ENCODE measurements at places on chromosomes 13 and 19.

DNA sequence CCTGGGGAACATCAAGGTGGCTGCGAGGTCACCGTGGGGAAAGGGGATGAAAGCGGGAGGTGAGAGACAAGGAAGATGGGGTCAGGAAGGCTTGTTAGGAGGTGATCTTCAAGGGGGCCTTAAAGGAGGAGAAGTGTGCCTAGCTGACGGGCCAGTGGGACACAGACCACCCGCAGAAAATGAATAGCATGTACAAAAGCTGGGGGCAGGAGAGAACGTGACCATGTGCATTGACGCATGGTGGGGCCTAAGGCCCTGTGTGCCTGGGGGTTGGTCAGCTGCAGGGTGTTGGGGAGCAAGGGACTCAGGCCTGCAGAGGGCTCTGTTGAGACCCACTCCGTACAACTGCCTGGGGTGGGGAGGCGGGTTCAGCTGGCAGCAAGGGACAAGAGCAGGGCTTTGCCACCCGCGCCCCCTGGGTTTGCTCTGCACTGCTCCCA is 5.9 kb downstream of the RAB8A start:
- no peak for DNase-seq

- DNase-seq: no peak
Measured at GRCh38 chr19:33706631-33707030, 84.9 kb downstream of the CHST8 start.

- DNase-seq: no peak
Measured at GRCh38 chr13:97257800-97258799, 36.0 kb downstream of the MBNL2 start.

DNA sequence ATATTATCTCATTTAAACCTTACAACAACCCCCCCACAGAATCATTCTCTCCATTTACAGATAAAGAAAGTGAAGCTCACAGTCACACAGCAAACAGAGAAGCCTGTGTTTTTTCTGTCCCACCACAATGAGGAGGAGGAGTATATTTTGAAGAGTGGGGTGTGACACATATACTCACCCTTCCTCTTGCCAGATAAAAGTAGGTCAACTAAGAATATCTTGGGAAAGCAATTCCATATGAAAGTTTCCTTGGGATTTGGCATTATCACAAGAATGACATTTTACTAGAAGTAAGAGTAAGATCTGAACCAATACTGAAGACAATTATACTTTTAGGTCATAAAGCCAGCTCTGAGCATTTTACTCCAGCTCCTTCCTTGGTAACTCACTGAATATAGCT is 287.5 kb upstream of the HTR2A start:
- DNase-seq: no peak

DNA sequence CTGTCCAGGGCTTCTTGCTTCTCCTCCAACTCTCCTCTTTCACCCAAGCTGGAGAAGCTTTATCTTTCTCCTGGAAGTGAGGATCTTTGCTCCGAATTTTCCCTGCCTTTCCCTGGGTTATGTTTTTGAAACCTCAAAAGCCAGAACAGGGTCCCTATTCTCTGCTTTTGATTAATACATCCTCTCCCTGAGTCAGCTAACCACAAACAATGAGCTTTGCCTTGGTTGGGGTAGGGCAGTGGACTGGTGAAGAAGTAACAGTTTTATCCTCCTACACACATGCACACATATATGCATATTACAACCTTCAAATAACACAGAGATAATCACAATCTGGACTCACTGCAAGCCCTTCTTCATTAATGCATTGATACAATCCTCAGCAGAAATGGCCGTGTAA is 44.6 kb downstream of the DLEU7 start:
- DNase-seq: no peak

- no peak for DNase-seq
Measured at GRCh38 chr19:31387717-31388301, 38.6 kb upstream of the TSHZ3 start.

DNA sequence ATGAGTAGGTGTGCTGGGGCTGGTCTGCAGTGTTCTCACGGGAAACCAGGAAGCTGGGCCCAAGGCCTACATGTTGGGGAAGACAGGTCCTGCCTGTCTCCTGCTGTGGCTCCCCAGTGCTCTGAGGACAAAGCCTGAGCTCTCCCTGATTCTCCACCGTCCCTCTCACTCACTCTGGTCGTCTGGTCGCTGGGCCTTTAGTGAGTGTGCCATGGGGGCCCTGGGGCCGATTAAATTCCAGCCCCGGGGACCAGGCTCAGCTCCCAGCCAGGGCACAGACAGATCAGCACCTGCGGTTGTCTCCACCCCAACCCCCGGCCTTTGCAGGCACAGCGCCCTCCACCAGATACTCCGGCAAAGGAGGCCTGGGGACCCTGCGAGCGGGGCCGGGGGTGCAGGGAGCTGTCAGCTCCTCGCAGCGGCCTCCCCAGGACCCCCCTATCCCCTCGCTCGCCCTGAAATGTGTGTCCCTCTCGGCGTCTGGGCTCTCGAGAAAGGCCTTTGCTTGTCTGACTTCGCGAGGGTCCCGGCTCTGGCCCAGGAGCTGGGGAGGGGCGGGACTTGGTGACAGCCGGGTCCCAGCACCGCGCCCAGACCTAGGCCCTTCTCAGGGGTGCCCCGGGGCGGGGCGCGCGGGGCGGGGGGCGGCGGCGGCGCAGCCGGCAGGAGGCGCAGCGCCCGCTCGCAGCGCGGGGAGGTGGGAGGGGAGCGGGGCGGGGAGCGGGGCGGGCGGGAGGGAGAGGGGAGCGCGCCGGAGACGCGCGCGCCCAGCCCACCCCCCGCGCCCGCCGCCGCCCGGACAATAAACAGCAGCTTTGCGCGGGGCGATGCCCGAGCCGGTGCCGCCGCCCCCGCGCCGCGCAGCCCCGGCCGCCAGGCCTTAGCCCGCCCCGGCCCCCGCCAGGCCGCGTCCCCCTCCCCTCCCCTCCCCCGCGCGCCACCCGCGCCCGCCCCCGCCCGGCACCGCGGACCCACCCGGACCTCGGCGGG is at the start of gene PALM:
Gene PALM (plus strand): TSS at position 782 of the 990 bp plus-strand sequence. CDS start 212 bp downstream, outside the sequence.
- no peak for DNase-seq
